Activated CD4-positive, alpha-beta memory T cell treated with anti-CD3 and anti-CD28 coated beads for 36 hours (primary cell): ENCODE measurements at places on chromosomes 2 and 18. TPM values are rescaled to one million over a fixed set of nuclear protein-coding genes. Genes with fewer than 3 reads are reported as not detected.

MC2R gene
- total RNA-seq = not detected

ORC2 gene
- total RNA-seq = 65.1 TPM

DSC1 gene
- total RNA-seq = not detected

LONRF2 gene
- total RNA-seq = 0.02 TPM

PLGLB2 gene
- 0.29 TPM for total RNA-seq

OXER1 gene
- total RNA-seq = not detected

LRRC30 gene
- not detected for total RNA-seq

GRCh38 chr18:51195451-51196117, 1.9 kb downstream of the MEX3C start:
- H3K27me3 ChIP-seq = no peaks in the 10 kb centered on the region
- peak; percentile 57 for DNase-seq
- peaks cover 31% of the 10 kb centered on the region for H3K36me3 ChIP-seq
- H3K4me3 ChIP-seq = peak overlapping the region; percentile 72
- peak overlapping the region; percentile 99 for H3K27ac ChIP-seq
- H3K4me1 ChIP-seq = peaks cover 40% of the 10 kb centered on the region

- H3K36me3 ChIP-seq = no peaks in the 10 kb centered on the region
- no peak overlapping the region for H3K4me3 ChIP-seq
- peaks cover 8% of the 10 kb centered on the region for H3K4me1 ChIP-seq
- no peak overlapping the region for H3K27ac ChIP-seq
- DNase-seq = no peak
- H3K27me3 ChIP-seq = peaks cover 17% of the 10 kb centered on the region
Observed at GRCh38 chr2:111657351-111657975, 226.5 kb downstream of the ANAPC1 start.

GRCh38 chr2:105801961-105802360, 57.2 kb downstream of the NCK2 start:
- H3K27ac ChIP-seq = peak overlapping the region; percentile 87
- no peak overlapping the region for H3K4me3 ChIP-seq
- H3K36me3 ChIP-seq = peaks cover 28% of the 10 kb centered on the region
- peaks cover 98% of the 10 kb centered on the region for H3K4me1 ChIP-seq

DNA sequence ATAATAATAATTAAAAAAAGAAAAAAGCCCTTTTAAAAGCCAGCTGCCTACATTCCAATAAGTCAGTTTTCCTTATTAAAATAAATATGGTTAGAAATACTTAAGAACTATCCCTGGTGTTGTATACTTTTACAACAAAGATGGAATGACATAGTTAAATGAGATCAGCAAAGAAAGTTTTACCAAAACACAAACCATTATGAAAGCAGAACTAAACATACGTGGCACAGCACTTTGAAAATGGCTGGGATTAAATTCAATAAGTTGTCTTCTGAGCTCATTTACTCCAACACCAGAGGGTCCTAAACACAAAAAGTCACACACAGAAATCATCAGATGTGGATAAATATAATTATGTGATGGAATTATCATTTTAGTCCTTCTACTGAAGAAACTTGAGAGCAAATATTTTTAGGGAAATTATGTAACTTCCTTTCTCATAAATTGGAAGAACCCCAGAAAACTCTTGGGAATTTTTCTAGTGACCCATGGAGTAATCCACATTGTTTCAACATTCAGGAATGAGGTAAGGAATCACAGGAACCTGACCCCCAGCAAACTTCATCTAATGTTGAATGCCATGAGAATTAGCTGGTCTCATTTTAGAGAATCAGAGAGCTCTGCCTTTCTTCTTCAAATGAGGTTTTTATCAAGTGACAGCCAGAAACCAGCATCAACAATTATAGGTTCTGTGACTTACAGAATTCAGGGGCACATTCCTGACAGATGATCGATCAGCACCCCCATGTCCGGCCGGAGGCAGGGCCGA, 11.5 kb upstream of the TMEM237 start:
- H3K27ac ChIP-seq = no peak overlapping the region
- H3K27me3 ChIP-seq = peaks cover 16% of the 10 kb centered on the region
- H3K4me1 ChIP-seq = no peaks in the 10 kb centered on the region
- DNase-seq = no peak
- no peaks in the 10 kb centered on the region for H3K36me3 ChIP-seq

DNA sequence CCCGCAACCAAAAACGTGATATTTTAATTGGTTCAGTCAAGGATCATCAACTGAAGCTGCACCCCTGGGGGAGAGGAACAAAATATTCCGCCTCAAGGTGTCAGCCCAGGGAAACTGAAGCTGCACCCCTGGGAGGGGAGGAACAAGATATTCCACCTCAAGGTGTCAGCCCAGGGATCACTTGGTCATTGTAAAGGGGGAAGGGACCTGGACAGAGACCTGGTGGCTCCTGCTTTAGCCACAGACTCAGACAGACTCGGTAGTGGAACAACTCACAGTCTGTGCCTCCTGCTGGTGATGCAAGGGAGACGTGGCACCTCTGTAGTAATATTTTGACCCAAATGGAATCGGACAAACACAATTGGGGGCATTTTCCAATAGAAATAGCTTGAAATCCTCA, 75.1 kb downstream of the GBX2 start:
- no peak for DNase-seq
- H3K4me1 ChIP-seq = no peaks in the 10 kb centered on the region
- no peak overlapping the region for H3K27ac ChIP-seq
- H3K4me3 ChIP-seq = no peak overlapping the region
- H3K36me3 ChIP-seq = no peaks in the 10 kb centered on the region

GRCh38 chr18:73670524-73670923, 477.1 kb downstream of the FBXO15 start:
- no peak for DNase-seq
- H3K27me3 ChIP-seq = no peaks in the 10 kb centered on the region
- no peaks in the 10 kb centered on the region for H3K4me1 ChIP-seq
- no peaks in the 10 kb centered on the region for H3K36me3 ChIP-seq
- no peak overlapping the region for H3K4me3 ChIP-seq

DNA sequence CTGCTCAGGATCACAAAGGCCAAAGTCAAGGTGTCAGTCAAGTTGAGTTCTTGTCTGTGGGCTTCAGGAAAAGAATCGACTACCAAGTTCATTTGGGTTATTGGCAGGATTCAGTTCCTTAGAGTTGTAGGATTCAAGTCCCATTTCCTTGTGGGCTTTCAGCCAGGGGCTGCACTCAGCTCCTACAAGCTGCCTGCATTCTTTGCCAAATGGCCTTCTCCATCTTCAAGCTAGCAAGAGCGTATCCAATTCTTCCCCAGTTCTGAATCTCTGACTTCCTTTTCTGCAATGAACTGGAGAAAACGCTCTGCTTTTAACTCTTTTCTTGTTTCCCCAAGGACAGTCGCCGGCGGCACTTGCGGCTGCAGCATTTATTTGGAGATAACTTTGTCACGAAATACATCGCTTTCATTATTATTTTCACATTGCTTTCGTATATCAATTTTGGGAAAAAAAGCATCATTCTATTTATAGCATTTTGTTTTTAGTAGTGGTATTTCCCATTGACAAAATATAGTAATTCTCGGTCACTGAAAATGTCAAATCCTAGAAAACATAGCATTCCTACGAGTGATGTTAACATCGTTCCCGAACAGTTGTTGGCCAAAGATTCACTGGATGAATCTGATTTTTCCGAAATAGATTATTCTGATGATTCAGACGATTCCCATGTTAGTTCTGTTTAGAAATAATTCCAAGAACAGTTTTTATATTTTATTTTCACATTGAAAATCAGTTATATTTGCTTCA, 59.6 kb upstream of the SERPINE2 start:
- DNase-seq = no peak
- no peak overlapping the region for H3K27ac ChIP-seq
- no peaks in the 10 kb centered on the region for H3K4me1 ChIP-seq

GRCh38 chr2:239470151-239470900, 69.5 kb upstream of the HDAC4 start:
- DNase-seq = no peak
- H3K4me1 ChIP-seq = no peaks in the 10 kb centered on the region
- H3K36me3 ChIP-seq = no peaks in the 10 kb centered on the region
- no peak overlapping the region for H3K27ac ChIP-seq
- H3K27me3 ChIP-seq = no peaks in the 10 kb centered on the region

GRCh38 chr2:212109217-212109616, 429.4 kb downstream of the ERBB4 start:
- H3K27ac ChIP-seq = no peak overlapping the region
- no peak overlapping the region for H3K4me3 ChIP-seq
- no peaks in the 10 kb centered on the region for H3K4me1 ChIP-seq
- H3K36me3 ChIP-seq = no peaks in the 10 kb centered on the region

DNA sequence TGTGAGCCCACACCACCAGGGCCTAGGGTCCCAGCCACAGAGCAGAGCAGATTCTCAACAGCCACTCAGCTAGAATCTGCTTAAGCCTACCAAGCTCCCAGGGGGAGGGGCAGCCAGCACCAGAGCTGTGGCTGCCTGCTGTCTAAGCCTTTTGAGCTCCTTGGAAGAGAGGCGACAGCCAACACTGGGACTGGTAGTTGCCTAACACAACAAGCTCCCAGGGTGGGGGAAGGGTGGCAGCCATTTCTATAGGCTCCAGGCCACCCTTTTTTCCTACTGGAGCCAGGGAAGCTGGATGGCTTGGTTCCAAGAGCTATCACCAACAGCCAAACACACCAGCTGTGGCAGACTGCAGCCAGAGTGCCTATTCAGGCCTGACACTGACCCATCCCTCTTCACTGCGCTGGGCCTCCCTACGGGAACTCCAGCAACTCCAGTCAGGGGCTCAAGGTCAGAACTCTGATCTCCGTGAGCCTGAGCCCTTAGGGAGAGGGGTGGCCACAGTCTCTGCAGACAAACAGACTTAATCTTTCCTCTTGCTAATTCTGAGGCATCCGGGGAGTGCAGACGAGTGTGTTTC, 1824.3 kb upstream of the CELF4 start:
- no peaks in the 10 kb centered on the region for H3K27me3 ChIP-seq
- DNase-seq = no peak
- H3K27ac ChIP-seq = no peak overlapping the region
- H3K36me3 ChIP-seq = peaks cover 2% of the 10 kb centered on the region
- H3K4me1 ChIP-seq = no peaks in the 10 kb centered on the region

DNA sequence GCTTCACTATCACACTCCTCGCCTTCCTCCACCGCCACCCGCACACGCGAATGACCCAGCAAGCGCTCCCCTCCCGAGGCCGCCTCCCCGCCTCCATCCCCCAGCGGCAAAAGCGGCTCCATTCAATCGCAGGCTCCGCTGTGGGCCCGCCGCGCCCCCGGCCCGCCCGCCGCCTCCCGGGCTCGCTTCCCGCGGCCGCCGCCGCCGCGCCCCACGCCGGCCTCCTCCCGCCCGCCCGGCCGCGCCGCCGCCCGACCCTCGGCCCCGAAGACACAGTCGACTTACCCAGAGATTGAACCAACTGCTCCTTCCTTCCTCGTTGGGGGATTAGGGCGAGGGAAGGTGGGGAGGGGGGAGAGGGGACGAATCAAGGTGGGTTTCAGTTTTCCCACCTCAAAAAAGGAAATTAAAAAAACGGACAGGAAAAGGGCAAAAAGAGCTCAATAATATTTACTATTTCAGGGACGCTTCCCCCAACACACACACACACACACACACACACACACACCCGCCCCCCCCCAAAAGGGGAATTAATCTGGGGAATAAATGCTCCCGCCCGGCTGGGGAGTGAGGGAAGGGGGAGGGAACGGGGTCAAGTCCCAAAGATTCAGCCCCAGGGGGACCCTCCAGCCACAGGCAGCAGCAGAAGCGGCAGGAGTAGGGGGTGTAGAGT, 743 bp downstream of the XPO1 start:
- H3K4me1 ChIP-seq = peaks cover 34% of the 10 kb centered on the region
- H3K27me3 ChIP-seq = peaks cover 3% of the 10 kb centered on the region
- peak; percentile 51 for DNase-seq
- peak overlapping the region; percentile 97 for H3K4me3 ChIP-seq

DNA sequence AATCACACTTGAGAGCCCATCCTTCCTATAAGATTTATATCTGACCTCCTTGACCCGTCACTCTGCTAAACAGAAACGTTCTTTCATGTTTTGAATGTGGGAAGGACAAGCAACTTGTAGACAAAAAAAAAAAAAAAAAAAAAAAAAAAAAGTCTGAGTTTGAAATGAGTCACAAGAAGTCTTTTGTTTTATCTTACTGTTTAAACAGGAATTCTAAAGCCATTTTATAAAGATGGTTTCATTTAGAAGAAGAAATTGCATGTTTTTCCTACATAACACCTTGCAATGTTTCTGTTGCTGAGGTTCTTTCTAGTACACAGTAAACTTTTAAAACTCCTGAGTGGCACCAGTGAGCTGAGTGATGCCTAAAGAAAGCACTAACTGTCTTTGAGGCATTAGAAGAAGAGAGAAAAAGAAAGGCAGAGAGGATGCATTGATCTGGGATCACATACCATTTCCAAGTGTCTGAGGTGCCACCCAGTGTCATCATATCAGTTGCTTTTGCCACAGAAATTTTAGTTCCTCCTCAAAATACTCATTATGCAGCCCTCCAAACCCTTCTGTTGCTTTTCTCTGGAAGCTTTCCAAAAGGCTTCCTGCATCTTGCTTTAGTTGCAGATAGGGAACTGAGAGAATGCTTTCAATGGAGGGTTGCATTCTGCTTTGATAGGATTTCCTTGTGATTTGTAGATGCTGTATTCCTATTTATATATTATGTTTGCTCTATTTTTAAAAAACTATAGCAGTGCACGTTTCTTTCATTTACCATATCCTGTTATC, 69.1 kb downstream of the ACVR2A start:
- H3K4me1 ChIP-seq = peaks cover 5% of the 10 kb centered on the region
- no peak for DNase-seq
- no peaks in the 10 kb centered on the region for H3K27me3 ChIP-seq
- H3K27ac ChIP-seq = no peak overlapping the region
- no peaks in the 10 kb centered on the region for H3K36me3 ChIP-seq
- H3K4me3 ChIP-seq = no peak overlapping the region

DNA sequence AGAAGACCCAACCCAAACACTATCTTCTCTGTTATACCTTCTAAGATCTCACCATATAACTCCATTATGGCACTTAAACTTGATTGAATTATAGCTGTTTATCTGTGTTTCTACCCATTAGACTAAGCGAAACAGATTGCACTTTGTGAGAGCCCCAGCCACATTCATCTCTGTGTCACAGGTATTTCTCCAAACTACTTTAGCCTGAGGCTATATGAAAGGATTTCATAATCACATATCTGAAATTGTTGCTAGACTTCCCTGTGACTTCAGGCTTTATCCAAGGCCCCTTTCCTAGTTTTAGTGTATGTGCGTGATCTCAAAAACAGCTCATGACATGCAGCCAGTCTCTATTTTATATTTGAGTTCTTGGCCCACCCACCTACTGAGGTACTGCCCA, 745.0 kb upstream of the ACVR2A start:
- no peak for DNase-seq
- H3K4me3 ChIP-seq = no peak overlapping the region
- no peaks in the 10 kb centered on the region for H3K36me3 ChIP-seq

GRCh38 chr2:197786010-197786877, 1.1 kb upstream of the BOLL start:
- peaks cover 2% of the 10 kb centered on the region for H3K4me1 ChIP-seq
- peak overlapping the region; percentile 64 for H3K4me3 ChIP-seq
- peak; percentile 77 for DNase-seq
- peak overlapping the region; percentile 2 for H3K27ac ChIP-seq
